ENCODE measurements at places on chromosomes 7 and 10. TPM values are rescaled to one million over a fixed set of nuclear protein-coding genes. Genes with fewer than 3 reads are reported as not detected.

Gene FAM13C
- total RNA-seq, result 11.4 TPM

Gene CH25H
- 4.0 TPM for total RNA-seq

Gene TMEM176A
- total RNA-seq, result 246 TPM

Gene EPO
- total RNA-seq, result not detected

Gene APBB1IP
- total RNA-seq, result 40.1 TPM

Gene LRRC18
- 0.20 TPM for total RNA-seq

Gene SLC26A3
- total RNA-seq, result 856 TPM

Gene HMX2
- 0.69 TPM for total RNA-seq

Gene LOXL4
- total RNA-seq, result 4.9 TPM

Gene GSTO2
- total RNA-seq, result 17.2 TPM

Gene SUPV3L1
- total RNA-seq, result 21.8 TPM

Gene ADAM22
- total RNA-seq, result 1.8 TPM

Gene EBLN1
- total RNA-seq, result not detected

Gene CPVL
- 22.6 TPM for total RNA-seq

Gene TMEM176B
- total RNA-seq, result 304 TPM

Gene CDK14
- 70.3 TPM for total RNA-seq

Gene PNLIPRP1
- 2.1 TPM for total RNA-seq

Gene PON1
- total RNA-seq, result 8.9 TPM

Gene MSMB
- 15.8 TPM for total RNA-seq

Gene TEX47
- total RNA-seq, result not detected

Measured in mucosa of gallbladder (tissue), 1 donor.